ENCODE measurements at places on chromosomes 12 and 14. TPM values are rescaled to one million over a fixed set of nuclear protein-coding genes. Genes with fewer than 3 reads are reported as not detected.

Gene PTPRB
- 39.0 TPM for total RNA-seq

DNA sequence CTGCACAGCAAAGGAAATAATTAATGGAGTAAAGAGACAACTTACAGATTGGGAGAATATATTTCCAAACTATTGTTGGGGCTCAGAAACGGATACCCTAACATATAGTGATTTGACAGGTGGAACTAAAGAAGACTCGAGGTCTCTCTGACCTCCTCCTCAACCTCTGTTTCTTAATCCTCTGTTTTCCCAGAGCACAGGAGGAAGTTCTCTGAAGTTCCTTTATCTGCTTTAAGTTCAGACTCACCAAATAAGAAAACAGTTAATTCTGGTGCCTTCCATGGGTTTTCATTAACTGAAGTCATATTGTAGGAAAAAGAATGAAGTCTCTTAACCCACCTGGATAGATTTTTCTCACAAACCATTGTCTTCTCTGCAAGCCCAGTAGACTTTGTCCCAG lies 29.2 kb downstream of the CLEC2D start:
- no peak for DNase-seq

DNA sequence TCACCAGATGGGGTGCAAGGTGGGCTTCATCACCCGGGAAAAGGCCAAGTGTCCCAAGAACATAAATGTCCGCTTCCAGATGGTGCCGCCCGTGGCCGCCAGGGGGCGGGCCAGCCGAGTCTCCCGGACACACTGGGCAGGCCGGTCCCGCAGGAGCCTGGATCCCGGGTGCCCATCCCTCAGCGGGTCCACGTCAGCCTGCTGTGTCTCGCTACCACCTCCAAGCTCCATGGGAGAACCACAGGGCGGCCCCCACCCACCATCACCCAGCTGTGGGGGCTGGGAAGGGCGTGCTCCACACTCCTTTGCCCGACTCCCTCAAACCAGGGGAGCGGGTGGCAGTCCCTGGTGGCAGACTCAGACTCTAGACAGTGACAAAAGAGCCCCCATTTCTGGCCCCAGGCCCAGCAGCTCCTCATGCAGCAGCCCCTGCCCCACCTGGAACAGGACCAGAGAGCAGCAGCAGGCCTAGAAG lies 22.0 kb upstream of the NUDT14 start:
- peak; percentile 38 for DNase-seq

Gene CEBPE
- total RNA-seq, result not detected

Gene SLC10A1
- total RNA-seq, result not detected
